Stimulated activated CD8-positive, alpha-beta memory T cell treated with anti-CD3 and anti-CD28 coated beads, Interleukin-4, amount 100 ng/mL, for 4 hours (primary cell): ENCODE measurements at places on chromosomes 11 and 22.

- peak; percentile 75 for DNase-seq
Measured at GRCh38 chr11:65420979-65421793, 1.4 kb upstream of the NEAT1 start.

DNA sequence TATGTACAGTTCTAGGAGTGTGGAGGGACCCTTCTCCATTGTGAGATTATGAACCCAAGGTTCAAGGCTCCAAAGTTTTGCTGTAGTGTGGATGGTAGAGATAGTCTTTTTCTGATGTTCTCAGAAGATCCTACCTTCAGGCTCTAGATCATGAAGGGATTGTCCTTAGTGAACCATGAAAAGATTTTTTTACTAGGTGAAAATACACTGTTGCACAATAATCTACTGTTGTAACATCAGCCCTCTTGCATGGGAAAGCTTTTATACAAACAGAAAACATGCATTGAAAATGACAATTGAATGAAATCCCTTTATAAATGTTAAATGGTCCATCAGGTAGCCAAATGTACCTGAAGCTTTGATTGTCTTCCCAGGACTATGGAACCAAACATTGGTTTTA, 177.8 kb downstream of the FAM76B start:
- DNase-seq, result no peak

DNA sequence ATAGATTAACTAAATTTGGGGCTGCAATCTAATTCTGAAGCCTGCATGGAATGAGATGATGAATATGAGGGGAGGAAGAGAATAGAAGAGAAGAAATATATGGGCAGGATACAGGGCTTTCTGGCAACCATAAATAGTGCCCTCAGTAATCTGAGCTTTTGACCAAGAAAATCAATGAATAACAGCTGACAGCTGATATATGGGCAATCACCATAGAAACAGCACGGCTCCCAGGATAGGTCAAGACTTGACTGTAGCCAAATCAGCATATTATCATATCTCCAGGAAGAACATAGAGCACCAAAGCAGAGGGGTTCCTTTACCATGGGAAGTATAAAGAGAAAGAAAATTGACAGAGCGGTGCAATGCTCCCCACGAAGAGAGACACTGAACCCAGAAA, 643.8 kb upstream of the TENM4 start:
- no peak for DNase-seq

DNA sequence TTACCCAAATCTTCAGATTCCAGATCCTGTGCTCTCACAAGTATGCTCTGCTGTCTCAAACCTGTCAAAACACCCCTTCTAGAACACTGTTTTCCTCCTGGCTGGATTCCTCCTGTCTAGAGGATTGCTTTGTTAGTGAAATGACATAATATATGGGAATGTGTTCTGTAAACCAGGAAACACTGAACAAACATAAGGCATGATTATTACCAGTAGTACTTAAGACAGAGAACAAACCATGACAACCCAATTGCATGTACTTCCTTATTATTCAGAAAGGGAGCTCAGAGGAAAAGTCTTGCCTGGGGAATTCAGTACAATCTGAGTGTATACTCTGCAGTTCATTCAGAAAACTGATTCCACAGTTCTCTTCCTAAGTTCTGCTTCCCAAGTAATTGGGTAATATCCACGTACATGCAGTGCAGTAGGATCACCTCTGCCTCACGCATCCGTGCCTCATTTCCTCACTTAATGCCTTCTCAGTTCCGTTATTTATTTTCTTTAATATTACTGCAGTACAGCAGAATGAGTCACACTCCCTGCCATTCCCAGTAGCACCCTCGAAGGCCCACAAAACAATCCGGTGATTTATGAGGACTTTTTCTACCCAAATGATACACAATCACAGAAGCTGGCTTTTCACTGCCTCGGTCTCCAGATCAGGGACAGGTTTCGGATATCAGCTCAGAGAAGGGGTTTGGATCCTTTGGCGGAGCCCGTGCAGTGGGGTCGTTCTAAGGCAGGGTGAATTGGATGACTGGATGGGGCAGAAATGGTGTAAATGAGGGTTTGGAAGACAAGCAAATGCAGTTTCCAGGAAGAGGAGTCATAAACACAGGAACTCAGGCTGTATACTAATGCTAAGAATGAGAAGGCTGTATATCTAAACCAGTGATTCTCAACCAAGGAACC, 896.9 kb downstream of the KCNA4 start:
- no peak for DNase-seq

DNA sequence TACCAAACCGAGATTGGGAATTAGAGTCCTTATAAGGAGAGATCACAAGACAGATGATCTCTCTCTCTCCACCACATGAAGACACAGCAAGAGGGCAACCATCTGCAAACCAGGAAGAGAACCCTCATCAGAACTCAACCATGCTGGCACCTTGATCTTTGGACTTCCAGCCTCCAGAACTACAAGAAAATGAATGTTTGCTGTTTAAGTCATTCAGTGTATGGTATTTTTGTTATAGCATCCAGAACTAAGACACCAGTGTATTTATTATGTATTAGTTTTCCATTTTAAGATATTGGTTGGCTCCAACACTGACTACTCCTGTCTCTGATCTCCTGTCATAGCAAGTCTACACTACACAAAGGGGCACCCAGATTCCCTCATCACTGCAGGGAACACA, 86.9 kb downstream of the CCDC34 start:
- no peak for DNase-seq

- DNase-seq, result no peak
Measured at GRCh38 chr11:7525424-7525823, 11.6 kb downstream of the PPFIBP2 start.

DNA sequence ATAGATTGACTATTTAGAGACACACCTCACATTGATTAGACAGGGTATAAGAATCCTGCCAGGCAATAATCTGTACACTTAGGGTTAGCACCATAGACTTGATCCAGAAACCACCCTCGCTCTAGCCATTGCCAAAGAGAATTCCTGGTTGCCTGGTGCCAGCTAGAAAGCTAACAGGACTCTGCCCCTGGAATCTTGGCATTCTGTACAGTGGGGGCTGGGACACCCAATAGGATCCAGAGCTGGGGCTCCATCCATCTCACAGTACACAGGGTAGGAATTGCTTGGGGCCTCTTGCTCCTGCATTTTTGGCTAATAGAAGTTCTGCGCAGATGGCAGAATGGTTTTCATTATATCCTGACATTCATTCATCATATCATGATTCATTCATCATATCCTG, 3.0 kb upstream of the APLNR start:
- DNase-seq, result no peak

DNA sequence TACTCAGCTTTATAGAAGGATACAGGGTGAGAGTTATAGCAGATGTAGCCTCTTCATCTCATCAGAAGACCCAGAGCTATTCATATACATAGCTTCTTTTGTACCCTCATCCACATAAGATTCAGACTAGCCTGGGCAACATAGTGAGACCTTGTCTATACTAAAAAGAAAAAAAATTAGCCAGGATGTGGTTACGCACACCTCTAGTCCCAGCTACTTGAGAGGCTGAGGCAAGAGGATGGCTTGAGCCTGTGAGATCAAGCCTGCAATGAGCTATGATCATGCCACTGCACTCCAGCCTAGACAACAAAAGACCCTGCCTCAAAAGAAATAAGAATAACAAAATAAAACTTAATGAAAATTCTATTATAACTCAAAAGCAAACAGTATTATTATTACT, 36.7 kb upstream of the B3GNT6 start:
- DNase-seq, result no peak

GRCh38 chr11:125621995-125622394, 3.0 kb upstream of the CHEK1 start:
- DNase-seq, result no peak

DNA sequence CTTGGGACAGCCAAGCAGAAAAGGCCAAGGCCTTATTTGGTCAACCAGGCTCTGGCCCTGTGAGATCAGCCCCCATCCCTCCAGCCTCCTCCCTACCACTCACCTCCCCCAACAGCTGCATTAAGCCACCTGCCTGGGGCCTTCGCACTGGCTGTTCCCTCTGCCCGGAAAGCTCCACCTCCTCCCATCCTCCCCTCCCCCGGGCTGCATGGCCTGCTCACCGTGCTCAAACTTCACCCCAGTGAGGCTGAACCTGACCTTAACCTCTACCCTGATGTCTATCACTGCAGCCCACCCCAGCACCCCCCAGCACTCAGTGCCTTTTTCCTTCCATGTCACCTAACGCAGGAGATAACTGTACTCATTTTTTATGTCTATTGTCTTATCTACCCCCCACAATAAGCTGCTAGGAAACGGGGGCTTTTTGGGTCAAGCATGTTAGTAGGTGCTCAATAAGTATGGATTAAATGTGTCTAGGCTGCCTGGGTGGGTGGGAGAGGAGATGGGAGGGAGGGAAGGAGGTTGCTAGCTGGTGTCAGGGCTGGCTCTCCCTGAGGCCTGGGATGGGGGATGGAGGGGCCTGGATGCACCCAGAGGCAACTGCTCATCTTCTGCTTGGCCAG, 912 bp downstream of the PTPRCAP start:
- DNase-seq, result no peak

DNA sequence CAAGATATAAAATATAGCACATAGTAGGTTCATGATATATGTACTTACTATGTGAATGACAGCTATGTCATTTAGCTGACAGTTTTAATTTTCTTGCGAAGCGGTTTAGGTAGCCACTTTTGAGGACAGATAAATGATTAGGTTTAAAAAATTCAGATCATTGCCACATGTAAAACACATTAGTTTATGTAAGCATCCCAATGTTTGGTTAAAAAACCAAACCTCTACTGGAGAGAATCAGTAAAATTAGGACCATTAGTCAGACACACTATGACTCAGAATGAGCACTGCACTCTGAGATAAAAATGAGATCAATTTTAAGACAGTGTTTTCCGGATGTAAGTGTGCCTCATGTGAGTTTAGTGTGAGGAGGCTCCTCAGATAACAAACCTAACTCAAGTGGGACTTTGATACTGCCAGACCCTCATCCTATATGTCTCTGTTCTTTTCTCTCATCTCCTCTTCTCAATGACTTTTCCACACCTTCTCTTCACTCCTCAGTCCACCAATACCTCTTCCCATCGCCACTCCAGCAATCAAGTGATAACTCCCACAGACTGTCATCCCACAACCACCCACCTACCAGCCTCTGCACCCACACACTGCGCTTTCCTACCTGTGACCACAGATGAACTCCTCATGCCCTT, 6.8 kb upstream of the OR2AT4 start:
- DNase-seq, result no peak

GRCh38 chr11:33052231-33052630, 12.9 kb downstream of the TCP11L1 start:
- no peak for DNase-seq

DNA sequence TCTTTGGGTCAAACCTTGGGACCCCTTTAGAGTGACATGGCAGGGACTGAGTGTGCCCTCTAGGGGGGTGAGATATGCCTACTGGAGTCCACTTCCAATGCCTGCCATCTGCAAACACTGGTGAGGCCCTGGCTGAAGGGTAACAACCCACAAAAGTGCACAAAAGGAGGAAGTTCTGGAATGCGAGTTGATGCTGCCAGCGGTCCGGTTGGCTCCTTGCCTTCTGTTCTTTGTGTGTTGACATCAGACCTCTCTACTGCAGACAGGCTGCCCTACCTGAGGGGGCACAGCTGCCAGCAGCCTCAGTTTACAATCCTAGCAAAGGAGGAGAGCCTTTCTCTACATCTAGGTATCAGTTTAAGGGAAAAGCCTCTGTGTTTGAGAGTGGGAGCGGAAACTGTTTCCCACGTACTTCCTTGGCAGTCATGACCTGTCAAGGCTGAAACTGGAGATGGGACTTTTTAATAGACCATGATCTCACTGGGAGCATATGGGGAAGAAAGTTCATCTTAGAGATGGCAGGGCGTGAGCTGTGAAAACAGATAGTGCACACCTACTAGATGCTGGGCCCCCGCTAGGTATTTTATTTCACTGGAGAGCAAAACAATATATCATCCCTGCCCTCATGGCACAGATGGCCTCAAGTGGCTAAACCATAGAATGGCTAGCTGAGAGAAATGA, 27.2 kb downstream of the BMAL1 start:
- no peak for DNase-seq

DNA sequence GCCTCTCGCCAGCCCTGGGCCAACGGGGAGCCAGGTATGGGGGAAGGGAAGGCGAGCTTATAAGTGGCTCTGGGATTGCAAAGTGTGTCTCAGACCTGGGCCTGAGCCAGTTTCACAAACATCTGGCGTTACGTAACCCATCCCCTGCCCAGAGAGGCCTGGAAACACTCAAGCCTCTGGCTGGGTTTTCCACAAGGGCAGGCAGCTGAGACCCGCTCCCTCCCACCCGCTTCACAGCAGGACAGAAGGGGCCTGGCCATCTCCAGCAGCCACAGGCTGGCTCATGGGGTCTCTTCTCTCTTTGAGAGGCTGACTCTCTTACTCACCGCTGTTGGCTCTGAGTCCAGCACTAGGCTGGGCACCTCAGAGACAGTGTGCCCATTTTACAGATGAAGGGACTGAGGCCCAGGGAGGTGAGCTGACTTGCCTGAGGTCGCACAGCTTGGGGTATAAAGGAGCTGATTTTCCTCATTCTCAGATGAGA, 44.5 kb downstream of the TRIOBP start:
- no peak for DNase-seq

- no peak for DNase-seq
Measured at GRCh38 chr11:134429106-134429505, 17.1 kb upstream of the B3GAT1 start.

GRCh38 chr11:66595245-66595904, 2.4 kb downstream of the CCS start:
- no peak for DNase-seq

- peak; percentile 6 for DNase-seq
Measured at GRCh38 chr22:30694171-30694639, 469 bp upstream of the OSBP2 start.

- no peak for DNase-seq
Measured at GRCh38 chr11:63543711-63544110, 7.1 kb downstream of the PLAAT4 start.

DNA sequence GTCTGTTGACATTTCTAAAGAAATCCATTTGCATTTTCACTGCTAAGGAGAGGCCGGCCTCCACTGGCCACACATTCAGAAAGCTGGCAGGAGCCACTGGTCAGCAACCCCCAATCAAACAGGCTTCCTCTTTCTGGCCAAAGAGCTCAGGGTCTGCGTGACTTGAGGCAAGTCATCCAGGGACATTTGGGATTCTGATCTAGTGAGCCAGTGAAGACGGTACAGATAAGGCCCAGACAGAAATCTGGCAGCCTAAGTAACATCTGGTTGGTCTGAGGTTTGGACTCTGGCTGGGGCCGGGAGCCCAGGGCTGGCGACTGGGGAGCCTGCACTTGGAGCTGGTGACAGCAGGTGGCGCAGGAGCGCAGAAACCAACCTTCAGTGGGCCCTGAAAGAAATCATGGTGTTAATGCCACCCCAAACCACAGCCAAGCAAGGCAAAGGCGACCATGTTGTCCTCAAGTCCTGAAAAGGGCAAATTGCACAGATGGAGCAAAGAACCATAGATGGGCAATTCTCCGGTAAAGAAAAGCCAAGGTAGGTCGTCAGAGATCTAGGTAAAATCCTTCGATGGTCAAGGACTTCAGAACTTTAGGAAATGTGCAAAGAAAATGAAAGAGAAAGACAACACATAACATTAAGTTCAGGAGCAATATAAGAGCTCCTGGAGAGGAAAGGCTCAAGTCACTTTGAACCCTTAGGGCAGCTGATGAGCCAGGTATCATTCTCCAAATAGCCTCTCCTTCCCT, 99.4 kb upstream of the BLID start:
- DNase-seq, result no peak

- DNase-seq, result no peak
Measured at GRCh38 chr11:102147015-102147414, 36.8 kb downstream of the YAP1 start.

- no peak for DNase-seq
Measured at GRCh38 chr11:126430581-126431335, 75.3 kb downstream of the ST3GAL4 start.

- no peak for DNase-seq
Measured at GRCh38 chr11:103016031-103016430, 60.5 kb upstream of the MMP13 start.
